Right atrium auricular region (tissue), 2 donors: ENCODE measurements at places on chromosomes 7 and 10. TPM values are rescaled to one million over a fixed set of nuclear protein-coding genes. Genes with fewer than 3 reads are reported as not detected.

- H3K27ac ChIP-seq, result no peak overlapping the region
- H3K27me3 ChIP-seq, result peaks cover 76% of the 10 kb centered on the region
- H3K4me3 ChIP-seq, result peak overlapping the region; percentile 40
- no peak for DNase-seq
These were observed 1.2 kb downstream of the HMX2 start for GRCh38 chr10:123149162-123149567.

DNA sequence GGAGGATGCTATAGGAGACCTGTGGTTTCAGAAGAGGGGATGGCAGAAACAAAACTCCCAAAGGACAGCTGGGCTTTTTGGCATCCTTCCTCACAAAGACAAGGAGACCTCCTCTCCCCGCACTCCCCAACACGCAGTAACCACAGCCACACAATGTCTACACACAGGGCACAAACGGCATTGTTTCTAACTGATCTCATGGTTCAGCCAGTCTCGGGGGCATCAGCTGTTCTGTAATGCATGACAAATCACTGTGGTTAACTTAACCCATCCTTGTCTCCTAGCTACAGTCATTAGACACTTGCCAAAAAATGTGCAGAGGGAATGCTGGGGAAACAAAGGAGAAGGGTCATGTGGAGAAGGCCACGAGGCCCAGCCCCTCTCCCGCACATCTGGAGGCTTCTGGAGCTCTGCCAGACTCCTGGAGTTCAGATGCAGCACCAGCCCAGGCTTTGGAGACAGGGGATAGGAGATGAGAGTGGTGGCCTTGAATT, 7.6 kb upstream of the ADAMTS14 start:
- H3K36me3 ChIP-seq, result no peaks in the 10 kb centered on the region
- no peaks in the 10 kb centered on the region for H3K27me3 ChIP-seq
- no peak for DNase-seq

GRCh38 chr10:129099486-129099885, 367.6 kb upstream of the MGMT start:
- DNase-seq, result peak; percentile 36
- H3K27ac ChIP-seq, result no peak overlapping the region
- no peaks in the 10 kb centered on the region for H3K27me3 ChIP-seq
- H3K36me3 ChIP-seq, result no peaks in the 10 kb centered on the region
- H3K4me3 ChIP-seq, result no peak overlapping the region

- DNase-seq, result peak; percentile 75
- no peak overlapping the region for H3K4me3 ChIP-seq
- no peaks in the 10 kb centered on the region for H3K27me3 ChIP-seq
- no peaks in the 10 kb centered on the region for H3K4me1 ChIP-seq
- H3K36me3 ChIP-seq, result peaks cover 21% of the 10 kb centered on the region
These were observed 20.1 kb downstream of the P4HA1 start for GRCh38 chr10:73076360-73077183.

GRCh38 chr10:100340948-100341847, 5.8 kb upstream of the SCD start:
- H3K36me3 ChIP-seq, result no peaks in the 10 kb centered on the region
- no peaks in the 10 kb centered on the region for H3K27me3 ChIP-seq
- peak; percentile 74 for DNase-seq
- H3K4me1 ChIP-seq, result no peaks in the 10 kb centered on the region

- no peak overlapping the region for H3K27ac ChIP-seq
- no peak overlapping the region for H3K4me3 ChIP-seq
- no peaks in the 10 kb centered on the region for H3K27me3 ChIP-seq
- no peaks in the 10 kb centered on the region for H3K4me1 ChIP-seq
- no peak for DNase-seq
These were observed 70.4 kb downstream of the MGAM2 start for GRCh38 chr7:142181966-142182365.

DNA sequence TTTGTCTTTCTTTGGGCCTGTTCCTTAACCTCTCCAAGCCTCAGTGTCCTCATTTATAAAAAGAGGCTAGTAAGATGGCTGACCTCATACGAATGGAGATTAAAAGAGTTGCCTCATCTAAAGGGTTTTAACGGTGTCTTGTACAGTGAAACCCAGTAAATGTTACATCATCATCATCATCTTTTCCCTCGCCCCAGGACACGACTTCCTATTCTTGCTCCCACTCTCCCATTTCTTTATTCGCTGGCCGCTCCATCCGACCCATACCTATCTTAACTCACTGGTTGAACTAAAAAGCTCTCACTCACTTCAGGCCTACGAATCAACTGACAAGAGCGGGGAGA, 554 bp downstream of the FRA10AC1 start:
- peak overlapping the region; percentile 60 for H3K4me3 ChIP-seq
- DNase-seq, result no peak
- H3K27ac ChIP-seq, result peak overlapping the region; percentile 90
- no peaks in the 10 kb centered on the region for H3K27me3 ChIP-seq
- H3K36me3 ChIP-seq, result peaks cover 27% of the 10 kb centered on the region
- H3K4me1 ChIP-seq, result peaks cover 7% of the 10 kb centered on the region

DNA sequence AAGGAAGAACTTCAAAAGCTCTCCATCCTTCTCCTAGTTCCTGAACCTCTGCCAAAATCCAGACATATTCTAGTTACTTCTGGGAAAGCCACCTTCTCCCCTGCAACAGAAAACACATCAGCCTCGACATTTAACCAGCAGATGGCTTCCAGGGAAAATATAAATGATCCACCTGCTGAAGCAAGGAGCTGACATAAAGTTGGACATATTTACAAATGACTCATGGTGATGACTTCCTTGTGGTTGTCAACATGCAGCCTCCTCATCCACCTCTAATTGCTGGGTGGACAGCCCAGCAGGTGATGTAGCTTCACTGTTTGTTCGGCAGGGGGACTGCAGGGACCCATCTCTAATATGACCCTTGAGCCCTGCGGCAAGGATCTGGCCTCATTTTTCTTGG, 266.0 kb downstream of the C7orf25 start:
- H3K27me3 ChIP-seq, result no peaks in the 10 kb centered on the region
- DNase-seq, result no peak
- no peaks in the 10 kb centered on the region for H3K4me1 ChIP-seq
- no peak overlapping the region for H3K27ac ChIP-seq
- H3K36me3 ChIP-seq, result no peaks in the 10 kb centered on the region
- H3K4me3 ChIP-seq, result no peak overlapping the region

DNA sequence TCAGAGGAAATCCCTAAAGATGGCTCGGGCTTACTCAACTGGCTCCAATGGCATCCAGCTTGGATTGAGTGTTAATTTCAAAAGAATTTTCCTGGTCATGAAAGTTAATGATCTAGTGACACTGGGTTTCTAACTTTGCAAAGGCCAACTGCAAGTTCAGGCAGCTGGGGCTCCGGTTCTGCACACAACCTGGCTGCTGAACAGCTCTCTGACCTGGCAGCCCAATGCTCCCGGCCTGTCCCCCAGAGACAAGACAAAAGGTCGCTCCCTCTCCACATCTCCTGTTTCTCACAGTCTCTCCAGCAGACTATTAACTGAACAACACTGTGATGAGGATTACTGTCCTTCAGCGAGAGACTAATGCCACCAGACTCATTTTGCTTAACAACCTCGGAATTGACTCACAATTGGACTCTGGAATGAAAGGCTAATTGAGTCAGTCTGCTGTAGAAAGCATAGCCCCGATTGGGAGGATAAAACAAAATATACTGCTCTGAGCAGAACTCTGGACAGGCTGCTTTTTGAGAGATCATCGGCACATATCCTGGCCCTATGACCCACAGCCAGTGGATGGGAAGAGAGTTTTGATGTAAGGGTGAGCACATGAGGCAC, 174.5 kb downstream of the GFRA1 start:
- H3K4me3 ChIP-seq, result no peak overlapping the region
- H3K27me3 ChIP-seq, result no peaks in the 10 kb centered on the region
- no peaks in the 10 kb centered on the region for H3K4me1 ChIP-seq
- H3K36me3 ChIP-seq, result no peaks in the 10 kb centered on the region
- no peak overlapping the region for H3K27ac ChIP-seq

GRCh38 chr10:5511885-5512280, 12.5 kb upstream of the CALML5 start:
- H3K27ac ChIP-seq, result no peak overlapping the region
- no peaks in the 10 kb centered on the region for H3K36me3 ChIP-seq
- no peak overlapping the region for H3K4me3 ChIP-seq
- H3K4me1 ChIP-seq, result no peaks in the 10 kb centered on the region
- H3K27me3 ChIP-seq, result no peaks in the 10 kb centered on the region

GRCh38 chr10:132916421-132916841, 25.9 kb downstream of the CFAP46 start:
- H3K4me1 ChIP-seq, result no peaks in the 10 kb centered on the region
- DNase-seq, result no peak
- H3K4me3 ChIP-seq, result no peak overlapping the region
- no peaks in the 10 kb centered on the region for H3K27me3 ChIP-seq
- no peak overlapping the region for H3K27ac ChIP-seq
- no peaks in the 10 kb centered on the region for H3K36me3 ChIP-seq

- no peaks in the 10 kb centered on the region for H3K27me3 ChIP-seq
- no peak overlapping the region for H3K4me3 ChIP-seq
- no peak overlapping the region for H3K27ac ChIP-seq
- H3K36me3 ChIP-seq, result no peaks in the 10 kb centered on the region
- DNase-seq, result no peak
These were observed 58.6 kb downstream of the PROSER2 start for GRCh38 chr10:11881477-11882417.

- DNase-seq, result no peak
- H3K36me3 ChIP-seq, result no peaks in the 10 kb centered on the region
- H3K4me3 ChIP-seq, result no peak overlapping the region
- H3K27ac ChIP-seq, result no peak overlapping the region
These were observed 453.7 kb upstream of the POT1 start for GRCh38 chr7:125383324-125383723.

GRCh38 chr10:12271210-12271540, 75.2 kb downstream of the CDC123 start:
- no peaks in the 10 kb centered on the region for H3K27me3 ChIP-seq
- peaks cover 7% of the 10 kb centered on the region for H3K4me1 ChIP-seq
- no peak overlapping the region for H3K4me3 ChIP-seq
- DNase-seq, result no peak
- peak overlapping the region; percentile 57 for H3K27ac ChIP-seq
- H3K36me3 ChIP-seq, result no peaks in the 10 kb centered on the region

DNA sequence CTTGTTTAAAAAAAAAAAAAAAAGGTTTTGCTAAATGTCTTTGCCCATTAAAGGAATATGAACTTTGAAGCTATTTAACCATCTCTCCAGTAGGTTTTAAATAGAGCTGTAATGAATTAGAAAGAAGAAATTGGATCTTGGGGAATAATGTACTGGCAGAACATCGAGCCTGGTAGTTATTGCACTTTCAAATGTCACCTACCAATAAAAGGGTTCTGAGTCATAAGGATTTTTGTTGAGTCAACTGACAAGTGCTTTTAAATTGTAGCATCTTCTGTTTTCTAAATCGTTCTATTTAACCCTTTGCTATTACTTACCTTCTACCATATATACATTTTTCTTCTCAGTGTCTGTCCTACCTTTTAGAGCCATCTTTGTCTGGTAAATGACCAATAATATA, 10.7 kb downstream of the CUTC start:
- H3K4me3 ChIP-seq, result no peak overlapping the region
- peaks cover 84% of the 10 kb centered on the region for H3K36me3 ChIP-seq
- no peaks in the 10 kb centered on the region for H3K4me1 ChIP-seq
- no peak for DNase-seq
- H3K27ac ChIP-seq, result peak overlapping the region; percentile 61

DNA sequence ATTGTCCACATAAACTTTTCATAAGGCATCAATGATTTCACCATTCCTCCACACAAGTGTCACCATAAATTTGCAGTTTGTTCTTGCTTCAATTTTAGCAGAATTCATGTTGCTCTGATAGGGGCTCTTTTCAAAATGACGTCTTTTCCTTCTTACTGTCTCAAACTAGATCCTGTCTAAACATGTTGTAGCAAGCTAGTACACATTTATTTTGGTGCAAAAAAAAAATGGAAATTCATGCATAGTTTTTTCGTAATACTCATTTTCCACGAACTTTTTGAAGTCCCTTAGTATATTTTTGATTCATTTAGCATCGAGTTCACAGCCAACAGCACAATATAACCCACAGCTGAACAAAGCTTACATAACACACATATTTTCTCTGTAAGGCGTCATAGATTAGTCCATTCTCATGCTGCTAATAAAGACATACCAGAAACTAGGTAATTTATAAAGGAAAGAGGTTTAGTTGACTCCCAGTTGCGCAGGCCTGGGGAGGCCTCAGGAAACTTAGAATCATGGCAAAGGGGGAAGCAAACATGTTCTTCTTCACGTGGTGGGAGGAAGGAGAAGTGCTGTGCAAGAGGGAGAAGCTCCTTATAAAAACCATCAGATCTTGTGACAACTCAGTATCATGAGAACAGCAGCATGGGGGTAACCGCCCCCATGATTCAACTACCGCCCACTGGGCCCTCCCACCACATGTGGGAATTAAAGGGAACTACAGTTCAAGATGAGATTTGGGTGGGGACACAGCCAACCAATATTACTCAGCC, 301.5 kb downstream of the CCDC3 start:
- H3K27ac ChIP-seq, result peak overlapping the region; percentile 40
- H3K36me3 ChIP-seq, result no peaks in the 10 kb centered on the region
- H3K4me1 ChIP-seq, result peaks cover 27% of the 10 kb centered on the region
- no peaks in the 10 kb centered on the region for H3K27me3 ChIP-seq
- no peak for DNase-seq

DNA sequence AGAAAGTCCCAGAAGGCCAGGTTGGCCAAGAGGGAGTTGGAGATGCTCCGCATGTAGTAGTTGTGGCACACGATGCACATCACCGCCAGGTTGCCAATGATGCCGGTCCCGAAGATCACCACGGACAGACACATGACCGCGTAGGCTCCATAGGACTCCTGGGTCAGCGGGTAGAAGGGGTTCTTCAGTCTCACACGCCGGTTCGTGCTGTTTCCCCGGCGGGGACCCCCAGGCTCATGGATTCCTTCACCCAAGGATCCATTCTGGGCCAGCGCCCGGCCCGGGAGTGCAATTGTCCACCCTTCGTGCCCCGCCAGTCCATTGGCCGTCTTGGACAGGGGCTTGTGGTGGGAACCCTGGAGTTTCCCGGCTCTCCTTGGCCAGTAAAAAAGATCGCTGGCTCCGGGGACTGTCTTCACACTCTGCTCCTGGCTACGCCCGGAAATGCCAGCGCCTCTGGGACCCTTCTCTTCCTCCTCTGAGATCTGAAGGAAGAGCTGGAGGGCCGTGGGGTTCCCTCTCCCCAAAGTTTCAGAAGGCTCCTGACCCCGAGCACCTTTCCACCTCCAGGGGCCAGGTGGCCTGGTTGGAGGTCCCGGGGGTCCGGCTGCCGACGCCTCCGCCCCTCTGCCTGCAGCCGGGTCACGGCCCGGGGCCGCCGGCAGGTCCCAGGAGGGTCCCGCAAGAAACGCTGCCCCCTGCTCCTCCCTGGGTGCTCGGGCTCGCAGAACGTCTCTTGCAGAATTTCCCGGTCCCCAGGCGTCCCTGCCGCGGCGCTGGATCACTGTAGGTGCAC, 1.3 kb downstream of the GPR37 start:
- peaks cover 12% of the 10 kb centered on the region for H3K27me3 ChIP-seq
- DNase-seq, result no peak
- H3K4me1 ChIP-seq, result no peaks in the 10 kb centered on the region
- H3K4me3 ChIP-seq, result peak overlapping the region; percentile 49
- no peaks in the 10 kb centered on the region for H3K36me3 ChIP-seq

Gene CD36
- 421 TPM for total RNA-seq

Gene RARRES2
- total RNA-seq, result 197 TPM

Gene CFAP69
- 1.2 TPM for total RNA-seq

Gene CYP3A5
- total RNA-seq, result 0.59 TPM

Gene CYP3A4
- 0.43 TPM for total RNA-seq
